ENCODE measurements at places on chromosomes 5 and 9.

GRCh38 chr5:37002176-37002751 is 125.7 kb downstream of the NIPBL start:
- DNase-seq: no peak

DNA sequence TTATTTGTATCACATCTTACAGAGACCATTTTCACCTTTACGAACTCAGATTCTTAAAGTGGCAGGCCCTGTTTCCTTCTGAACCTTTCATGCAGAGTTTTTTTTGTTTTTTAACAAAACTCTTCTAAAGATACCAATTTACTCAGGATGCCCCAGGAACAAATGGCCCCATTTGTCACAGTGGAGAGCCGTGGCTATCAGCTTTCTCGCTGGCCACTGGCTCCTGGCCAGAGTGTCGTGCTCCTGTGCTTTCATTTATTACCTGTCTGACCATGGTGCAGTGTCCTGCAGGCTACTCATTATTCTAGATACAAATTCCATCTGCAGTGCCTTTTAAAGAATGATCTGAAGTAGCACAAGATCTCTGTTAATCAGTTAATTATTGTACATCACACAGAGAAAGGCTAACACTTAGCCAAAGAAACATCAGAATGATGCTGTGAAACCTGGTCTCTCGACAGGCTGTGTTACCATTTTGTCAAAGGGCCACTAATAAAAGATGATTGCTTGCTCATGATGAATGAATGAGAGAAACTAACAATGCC is 27.8 kb downstream of the ADRA1B start:
- DNase-seq: no peak

GRCh38 chr5:157740229-157740610 is 3.3 kb upstream of the LSM11 start:
- no peak for DNase-seq

DNA sequence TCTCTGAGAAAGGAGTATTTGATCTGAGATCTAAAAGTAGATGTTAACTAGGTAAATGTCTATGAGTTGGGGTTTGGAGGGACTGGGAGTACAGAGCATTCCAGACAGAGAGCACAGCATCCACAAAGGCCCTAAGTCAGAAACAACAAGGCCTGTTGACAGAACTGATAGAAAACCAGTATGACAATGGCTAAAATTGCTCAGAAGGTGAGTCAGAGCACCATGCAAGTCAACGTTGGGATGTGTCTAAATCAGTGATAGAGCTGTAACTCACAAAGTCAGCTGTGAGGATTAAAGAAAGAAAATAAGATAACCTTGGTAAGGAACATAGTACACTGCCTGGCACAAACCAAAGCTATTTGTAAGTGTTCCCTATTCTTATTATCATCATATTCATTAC is 124.0 kb downstream of the CETN3 start:
- no peak for DNase-seq

DNA sequence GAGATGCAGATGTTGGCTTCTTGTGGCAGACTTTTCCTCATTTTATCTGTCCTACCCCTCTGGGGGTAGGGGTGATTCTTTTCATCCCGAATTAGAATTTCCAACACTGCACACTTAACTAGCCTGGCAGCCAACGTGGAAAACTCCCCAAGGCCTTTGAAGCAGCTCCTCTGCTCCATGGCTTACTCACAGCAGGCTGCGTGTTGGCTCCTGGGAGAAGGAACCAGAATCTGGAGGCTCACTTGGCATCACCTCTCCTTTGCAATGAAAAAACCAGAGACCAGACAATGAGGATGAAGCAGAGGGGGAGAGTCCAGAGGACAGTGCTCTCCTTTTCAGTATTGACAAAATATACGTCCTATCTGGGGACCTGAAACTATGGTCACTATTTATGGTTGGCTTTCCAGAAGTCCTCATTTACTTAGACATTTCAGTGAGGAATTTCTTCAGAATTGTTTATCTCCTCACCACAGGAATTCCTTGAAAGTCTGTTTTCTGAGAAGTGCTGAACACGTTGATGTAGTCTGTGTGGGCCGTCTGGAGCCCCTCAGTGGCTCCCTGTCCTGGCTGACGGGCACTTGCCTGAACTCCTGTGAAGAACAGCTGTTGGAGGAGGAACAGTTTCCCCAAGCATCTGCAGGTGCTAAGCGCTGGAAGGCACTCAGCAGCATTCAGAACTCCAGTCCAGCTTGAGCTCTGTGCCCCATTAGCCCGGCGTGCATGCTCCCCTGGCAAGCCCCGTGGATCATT is 231.3 kb downstream of the RFK start:
- DNase-seq: no peak

DNA sequence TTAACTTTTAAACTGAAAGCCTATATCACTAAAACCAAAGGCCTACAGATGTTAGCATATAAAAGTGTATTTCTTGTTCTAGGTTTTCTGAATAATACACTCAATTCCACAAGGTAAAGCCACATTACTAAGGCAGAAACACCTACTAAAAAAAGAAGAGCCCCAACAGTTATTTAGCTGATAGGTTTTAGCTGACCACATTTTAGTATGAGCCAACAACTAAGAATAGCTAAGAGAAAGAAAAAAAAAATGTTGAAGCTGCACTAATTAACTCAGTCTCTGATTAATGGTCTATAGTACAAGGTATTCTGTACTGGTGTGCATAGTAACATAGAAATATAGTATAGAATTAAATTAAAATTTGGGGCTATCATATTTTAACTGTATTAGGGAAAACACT is 23.5 kb downstream of the ZFR start:
- DNase-seq: no peak

DNA sequence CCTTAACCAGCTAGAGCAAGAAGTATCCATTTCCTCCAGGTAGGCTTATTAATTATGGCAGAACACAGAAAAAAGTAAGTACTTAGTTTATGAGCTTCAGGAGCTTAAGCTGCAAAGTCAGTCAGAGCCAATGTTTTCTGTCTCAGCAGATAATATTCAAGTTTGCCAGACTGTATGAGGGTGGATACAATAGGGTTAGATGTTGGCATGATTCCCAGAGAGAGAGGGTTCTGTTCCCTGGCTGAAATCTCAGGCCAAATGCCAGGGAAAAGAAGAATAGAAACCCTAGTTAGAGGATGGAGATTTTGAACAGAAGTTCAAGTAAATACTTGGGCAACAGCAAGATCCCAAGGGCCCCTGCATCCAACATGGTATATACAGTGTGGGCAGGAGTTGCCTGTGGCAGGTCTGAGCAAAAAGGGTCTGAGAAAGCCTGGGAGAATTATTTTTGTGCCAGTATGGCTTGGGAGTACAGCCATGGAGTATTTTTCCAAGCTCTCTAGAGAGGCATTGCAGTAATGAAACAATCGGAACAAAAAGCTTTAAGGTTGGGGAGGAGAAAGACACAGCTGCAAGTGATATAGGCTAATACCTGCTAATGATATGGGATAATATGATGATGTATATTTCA is 31.0 kb upstream of the ISOC1 start:
- DNase-seq: peak; percentile 11

GRCh38 chr9:36976371-36977030 is 57.6 kb downstream of the PAX5 start:
- DNase-seq: no peak

GRCh38 chr9:137721899-137722298 is 103.1 kb downstream of the EHMT1 start:
- no peak for DNase-seq

DNA sequence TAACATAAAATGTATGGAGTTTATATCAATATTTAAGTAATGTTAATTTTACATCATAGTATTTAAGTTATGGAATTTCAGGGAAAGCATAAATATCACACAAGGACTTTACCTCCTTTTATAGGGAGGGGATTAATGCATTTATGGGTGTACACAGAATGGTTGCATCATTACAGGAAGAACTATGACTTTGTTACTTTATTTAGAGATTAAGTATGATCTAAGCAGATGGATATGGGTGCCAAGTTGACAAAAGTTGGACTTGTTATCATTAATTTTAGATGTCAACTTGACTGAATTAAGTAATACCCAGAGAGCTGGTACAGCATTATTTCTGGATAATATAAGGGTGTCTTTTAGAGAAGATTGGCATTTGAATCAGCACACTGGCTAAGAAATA is 160.5 kb upstream of the CDH10 start:
- DNase-seq: no peak

- DNase-seq: peak; percentile 59
Observed at GRCh38 chr5:141430332-141431113, at the start of gene PCDHGA12. Gene PCDHGA12, plus strand, starts transcription at chr5:141430507. Its CDS starts 253 bp downstream, at chr5:141430760.

GRCh38 chr5:83049370-83049885 is 27.8 kb downstream of the TMEM167A start:
- no peak for DNase-seq

- DNase-seq: no peak
Observed at GRCh38 chr5:143395638-143396352, 7.7 kb downstream of the NR3C1 start.

DNA sequence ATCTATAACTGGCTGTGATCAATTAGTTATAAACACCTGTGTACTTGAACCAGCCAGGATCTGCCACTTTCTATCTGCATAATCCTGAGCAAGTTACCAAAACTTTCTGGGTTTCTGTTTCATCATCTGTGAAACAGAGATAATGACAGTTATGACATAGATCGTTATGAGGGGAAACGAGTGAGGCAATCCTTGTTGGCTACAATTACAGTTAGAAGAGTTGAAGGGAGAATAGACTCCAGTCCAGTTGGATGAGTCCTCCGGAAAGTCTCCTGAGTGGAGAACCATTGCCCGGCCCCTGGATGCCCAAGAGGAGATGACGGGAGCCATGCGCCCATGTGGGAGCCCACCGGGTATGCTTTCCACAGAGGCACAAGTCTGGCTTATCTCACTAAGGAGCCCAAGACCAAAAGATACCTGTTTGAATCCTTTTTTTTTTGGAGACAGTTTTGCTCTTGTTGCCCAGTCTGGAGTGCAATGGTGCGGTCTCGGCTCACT is 4.5 kb downstream of the PDE6A start:
- no peak for DNase-seq

GRCh38 chr9:81902196-81902595 is 26.0 kb upstream of the SPATA31D4 start:
- no peak for DNase-seq

DNA sequence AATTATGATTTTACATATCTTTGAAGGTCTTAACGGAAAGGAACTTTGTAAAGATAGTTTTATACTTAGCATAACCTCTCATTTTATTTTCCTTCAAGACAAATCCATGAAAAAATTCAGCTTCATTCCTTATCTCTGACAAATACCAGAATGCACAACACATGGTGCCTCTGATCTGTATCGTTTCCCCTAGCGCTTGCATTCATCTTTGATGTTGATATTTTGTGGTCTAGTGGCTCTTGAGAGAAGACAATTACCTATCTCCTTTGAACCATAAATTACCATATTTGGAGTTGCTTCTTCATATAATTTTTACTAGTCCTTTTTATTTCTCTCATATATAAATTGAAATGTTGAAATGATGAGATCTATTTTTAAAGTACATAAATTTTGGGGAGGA is 551.3 kb downstream of the PDE4D start:
- DNase-seq: no peak

DNA sequence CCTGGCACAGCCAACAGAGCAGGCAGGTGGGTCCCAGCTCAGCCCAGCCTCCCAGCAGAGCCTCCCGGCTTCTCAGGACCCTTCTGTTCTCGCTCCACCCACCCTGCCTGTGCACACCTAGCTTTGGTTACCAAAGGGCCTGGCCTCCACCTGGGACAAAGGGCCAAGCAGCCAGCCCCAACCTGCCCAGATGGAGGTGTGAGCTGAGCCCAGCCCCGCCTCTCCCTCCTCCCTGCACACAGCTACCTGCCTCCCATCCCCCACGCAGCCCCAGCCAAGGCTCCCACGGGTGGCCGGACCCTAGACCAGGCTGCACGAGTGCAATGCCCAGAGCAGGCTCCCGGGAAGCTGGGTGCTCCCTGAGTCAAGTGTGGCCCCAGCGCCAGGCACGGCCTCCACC is 5.6 kb downstream of the TPRN start:
- no peak for DNase-seq

DNA sequence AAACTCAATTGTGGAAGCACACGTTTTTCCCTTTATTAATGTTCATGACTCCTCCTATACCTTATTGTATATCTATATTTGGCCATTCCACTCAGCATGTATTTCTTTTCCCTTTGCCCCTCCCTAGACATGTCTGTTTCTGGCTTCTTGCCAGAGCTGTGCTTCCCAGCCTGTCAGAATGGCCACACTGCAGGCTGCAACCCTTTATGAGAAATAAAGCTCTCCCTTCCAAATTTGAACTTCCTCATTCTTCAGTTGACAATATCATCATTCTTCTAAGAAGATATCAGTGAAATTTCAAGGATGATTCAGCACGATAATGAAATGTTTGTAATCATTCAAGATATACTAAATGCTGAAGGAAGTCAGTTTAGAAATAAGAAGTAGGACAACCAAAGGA is 107.6 kb upstream of the PRSS3 start:
- DNase-seq: no peak

- DNase-seq: no peak
Observed at GRCh38 chr5:149632311-149633251, 51.3 kb downstream of the ARHGEF37 start.

GRCh38 chr9:91157883-91158282 is 203.8 kb downstream of the AUH start:
- DNase-seq: no peak

GRCh38 chr5:100708645-100709171 is 173.5 kb downstream of the FAM174A start:
- no peak for DNase-seq

- DNase-seq: no peak
Observed at GRCh38 chr5:171715551-171715950, 70.1 kb upstream of the SMIM23 start.

GRCh38 chr9:110183208-110184145 is 24.5 kb downstream of the C9orf152 start:
- DNase-seq: peak; percentile 53

- peak; percentile 99 for DNase-seq
Observed at GRCh38 chr5:69166686-69167492, at the start of gene CCNB1. Gene CCNB1, plus strand, starts transcription at chr5:69167150. Its CDS starts 113 bp downstream, at chr5:69167263.

GRCh38 chr5:120848883-120849282 is 384.8 kb downstream of the PRR16 start:
- no peak for DNase-seq

GRCh38 chr5:161921781-161922180 is 73.9 kb downstream of the GABRA1 start:
- no peak for DNase-seq

DNA sequence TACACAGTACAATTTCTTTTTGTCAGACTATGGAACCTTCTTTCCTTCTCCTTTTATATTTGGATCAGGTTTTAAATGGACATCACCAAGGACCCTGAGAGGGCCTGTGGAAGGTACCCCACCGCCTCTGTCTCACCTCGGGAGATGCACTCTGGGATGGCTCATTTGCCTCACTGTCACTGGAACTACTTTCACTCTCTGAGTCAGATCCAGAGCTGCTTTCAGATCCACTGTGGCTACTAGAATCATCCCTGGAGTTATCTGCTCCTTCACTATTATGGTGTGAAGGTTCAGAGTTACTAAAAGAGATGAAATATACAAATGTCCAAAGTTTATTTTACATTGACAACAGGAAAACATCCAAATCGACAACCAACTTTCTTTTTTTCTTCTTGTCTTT is 24.6 kb downstream of the LEAP2 start:
- no peak for DNase-seq

GRCh38 chr5:114727358-114727757 is 365.5 kb downstream of the KCNN2 start:
- DNase-seq: no peak

GRCh38 chr5:7925961-7926695 is 57.2 kb downstream of the MTRR start:
- DNase-seq: no peak

- no peak for DNase-seq
Observed at GRCh38 chr5:24142341-24142740, 502.4 kb downstream of the CDH10 start.
